Sciatic nerve (tissue), 2 donors: ENCODE measurements at places on chromosomes 2 and 18. TPM values are rescaled to one million over a fixed set of nuclear protein-coding genes. Genes with fewer than 3 reads are reported as not detected.

The GCKR gene
- total RNA-seq = 0.71 TPM

The FARSB gene
- 16.4 TPM for total RNA-seq

The IL1RL2 gene
- not detected for total RNA-seq

The PSMA8 gene
- not detected for total RNA-seq

The GREB1L gene
- total RNA-seq = 2.0 TPM

The PFN4 gene
- total RNA-seq = 1.5 TPM

The RAB17 gene
- 1.1 TPM for total RNA-seq

The PTCD3 gene
- 90.7 TPM for total RNA-seq

The CXCR1 gene
- total RNA-seq = 4.9 TPM

- no peak for DNase-seq
These were observed 14.8 kb upstream of the SLC66A3 start for GRCh38 chr2:11140492-11140891.

DNA sequence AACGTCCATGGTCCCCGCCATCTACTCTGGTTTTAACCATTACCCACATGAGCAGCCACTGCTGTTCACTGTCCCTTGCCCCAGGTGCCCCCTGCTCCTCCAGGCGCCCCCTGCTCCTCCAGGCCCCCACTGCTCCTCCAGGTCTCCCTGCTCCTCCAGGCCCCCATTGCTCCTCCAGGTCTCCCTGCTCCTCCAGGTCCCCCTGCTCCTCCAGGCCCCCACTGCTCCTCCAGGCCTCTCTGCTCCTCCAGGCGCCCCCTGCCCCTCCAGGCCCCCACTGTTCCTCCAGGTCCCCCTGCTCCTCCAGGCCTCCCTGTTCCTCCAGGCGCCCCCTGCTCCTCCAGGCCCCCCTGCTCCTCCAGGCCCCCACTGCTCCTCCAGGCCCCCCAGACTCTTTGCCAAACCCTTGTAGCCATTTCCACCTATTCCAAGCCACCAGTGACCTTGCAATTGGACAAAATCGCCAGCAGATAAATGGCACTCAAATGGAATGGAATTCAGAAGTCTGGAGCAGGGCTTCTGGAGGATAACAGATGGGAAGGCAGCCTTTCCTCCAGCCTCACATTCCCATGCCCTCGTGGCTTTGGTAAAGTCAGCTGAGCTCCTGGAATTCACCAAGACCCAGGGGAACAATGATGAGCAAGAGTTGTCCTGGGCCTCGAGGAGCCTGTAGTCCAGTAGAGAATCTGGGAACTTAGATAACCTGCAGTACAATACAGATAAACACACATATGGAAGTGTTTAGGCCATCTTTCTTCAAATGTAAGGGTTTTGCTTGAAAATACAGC lies 13.3 kb upstream of the RPL31 start:
- peak; percentile 21 for DNase-seq

DNA sequence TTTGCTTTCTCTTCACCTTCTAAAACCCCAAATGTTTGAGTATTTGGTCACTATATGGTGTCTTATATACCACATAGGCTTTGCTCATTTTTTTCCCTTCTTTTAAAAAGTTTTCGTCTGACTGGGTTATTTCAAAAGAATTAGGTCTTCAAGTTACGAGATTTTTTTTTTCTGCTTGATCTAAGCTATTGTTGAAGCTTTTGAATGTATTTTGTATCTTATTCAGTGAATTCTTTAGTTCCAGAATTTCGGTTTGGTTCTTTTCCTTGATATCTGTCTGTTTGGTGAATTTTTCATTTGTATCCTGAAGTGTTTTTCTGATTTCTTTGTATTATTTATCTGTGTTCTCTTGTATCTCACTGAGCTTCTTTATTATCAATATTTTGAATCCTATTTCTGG lies 93.5 kb downstream of the ARL6IP6 start:
- no peak for DNase-seq

DNA sequence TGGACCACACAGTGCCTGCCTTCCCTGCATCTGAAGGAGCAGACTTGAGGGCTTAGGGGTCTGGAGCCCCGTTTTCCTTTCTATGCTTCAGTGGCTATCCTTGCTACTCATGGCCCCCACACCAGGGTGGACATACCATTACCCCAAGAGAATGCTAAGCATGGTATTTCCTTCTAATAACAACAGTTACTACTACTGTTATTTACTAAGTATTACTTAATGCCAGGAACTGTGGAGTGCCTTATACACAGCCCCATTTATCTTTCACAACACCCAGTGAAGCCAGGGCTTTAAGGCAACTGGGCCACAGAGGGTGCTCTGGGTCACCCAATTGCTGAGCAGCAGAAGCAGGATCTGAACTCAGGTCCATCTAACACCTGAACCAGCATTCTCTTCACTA lies 5.8 kb upstream of the PAX8 start:
- no peak for DNase-seq

- DNase-seq = no peak
These were observed 150.2 kb upstream of the POU3F3 start for GRCh38 chr2:104703669-104704068.

GRCh38 chr2:181483211-181483610 lies 26.0 kb downstream of the ITGA4 start:
- DNase-seq = no peak

- no peak for DNase-seq
These were observed 127.3 kb upstream of the IL1R2 start for GRCh38 chr2:101864426-101864825.

GRCh38 chr18:35588995-35589394 lies 7.5 kb downstream of the GALNT1 start:
- no peak for DNase-seq

DNA sequence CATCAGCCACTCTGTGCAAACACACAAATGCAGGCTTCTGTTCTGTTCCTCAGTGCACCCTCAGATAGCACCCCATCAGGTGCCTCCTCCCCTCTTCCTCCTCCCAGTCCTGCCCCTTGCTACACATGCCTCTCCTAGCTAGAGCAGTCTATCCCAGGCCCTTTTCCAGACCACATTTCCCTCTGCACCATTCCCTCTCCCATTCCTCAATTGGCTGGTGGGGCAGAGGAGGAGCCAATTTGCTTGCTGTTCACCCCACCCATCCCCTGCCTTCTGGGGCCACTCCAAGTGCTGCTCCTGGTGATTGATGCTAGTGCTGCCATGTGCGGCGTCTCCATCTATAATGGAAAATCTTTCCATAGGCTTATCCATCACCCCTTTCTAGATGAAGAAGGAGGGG lies 5.4 kb downstream of the CFAP65 start:
- no peak for DNase-seq

- no peak for DNase-seq
These were observed 5.8 kb upstream of the CTDSP1 start for GRCh38 chr2:218393750-218394290.

GRCh38 chr2:127052057-127052770 lies 54.7 kb downstream of the BIN1 start:
- DNase-seq = peak; percentile 64

DNA sequence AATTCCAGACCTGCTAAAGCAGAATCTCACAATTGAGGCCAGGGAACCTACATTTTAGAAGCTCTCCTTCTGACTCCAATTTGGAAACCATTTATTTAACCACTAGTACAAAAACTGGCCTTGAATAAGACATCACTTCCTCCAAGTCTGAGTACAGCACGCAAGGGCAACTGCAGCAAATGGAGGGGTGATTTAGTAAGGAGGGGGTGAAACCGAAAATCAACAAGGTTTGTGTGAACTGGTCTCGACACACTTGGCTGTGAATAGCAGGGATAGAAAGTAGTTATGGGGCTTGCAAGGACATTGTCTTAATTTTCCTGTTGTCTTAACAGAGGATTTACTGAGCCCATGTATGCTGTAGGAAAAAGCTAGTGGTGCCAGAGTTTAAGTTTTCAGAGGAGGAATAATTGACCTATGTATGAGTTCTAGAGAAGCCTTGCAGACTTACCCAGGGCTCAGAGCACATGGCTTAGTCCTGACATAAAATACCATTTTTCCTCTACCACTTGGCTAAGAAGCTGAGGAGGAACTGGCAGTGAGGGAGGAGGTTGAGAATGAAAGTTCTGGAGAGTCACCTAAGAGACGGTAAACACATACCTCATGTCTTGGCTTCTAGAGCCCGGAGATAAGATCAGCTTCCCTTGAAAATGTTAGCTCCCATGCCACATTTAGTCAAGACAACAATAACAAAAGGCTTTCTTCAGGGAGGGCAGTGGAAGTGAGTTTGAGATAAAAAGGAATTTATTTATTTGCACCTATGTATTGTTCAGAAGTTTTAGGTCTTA lies 114.8 kb downstream of the SMAD2 start:
- no peak for DNase-seq

GRCh38 chr2:127185705-127186104 lies 34.4 kb downstream of the CYP27C1 start:
- no peak for DNase-seq

- DNase-seq = no peak
These were observed 370 bp downstream of the KLHL29 start for GRCh38 chr2:23385351-23385747.

DNA sequence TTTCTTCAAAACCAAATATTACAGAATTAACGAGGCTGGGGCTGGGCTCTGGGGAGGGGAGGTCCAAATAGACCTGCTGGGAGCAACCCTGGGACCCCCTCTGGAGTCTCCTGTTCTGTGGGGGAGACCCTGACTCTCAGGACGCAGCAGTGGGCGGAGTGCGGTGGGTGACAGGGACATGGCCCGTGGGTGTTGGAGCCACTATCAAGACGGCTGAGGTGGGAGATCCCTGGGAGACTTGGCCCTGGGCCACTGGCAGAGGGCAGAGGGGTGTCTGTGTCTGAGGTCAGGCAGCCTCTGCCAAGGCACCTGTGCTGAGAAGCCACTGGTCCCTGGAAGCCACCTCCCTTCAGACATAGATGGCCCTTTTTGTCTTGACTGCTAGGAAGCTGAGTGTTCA lies 79.5 kb upstream of the CTDP1 start:
- DNase-seq = peak; percentile 53

GRCh38 chr2:8608411-8608954 lies 73.4 kb upstream of the ID2 start:
- DNase-seq = no peak

GRCh38 chr2:72543497-72544216 lies 282.2 kb downstream of the EXOC6B start:
- no peak for DNase-seq

DNA sequence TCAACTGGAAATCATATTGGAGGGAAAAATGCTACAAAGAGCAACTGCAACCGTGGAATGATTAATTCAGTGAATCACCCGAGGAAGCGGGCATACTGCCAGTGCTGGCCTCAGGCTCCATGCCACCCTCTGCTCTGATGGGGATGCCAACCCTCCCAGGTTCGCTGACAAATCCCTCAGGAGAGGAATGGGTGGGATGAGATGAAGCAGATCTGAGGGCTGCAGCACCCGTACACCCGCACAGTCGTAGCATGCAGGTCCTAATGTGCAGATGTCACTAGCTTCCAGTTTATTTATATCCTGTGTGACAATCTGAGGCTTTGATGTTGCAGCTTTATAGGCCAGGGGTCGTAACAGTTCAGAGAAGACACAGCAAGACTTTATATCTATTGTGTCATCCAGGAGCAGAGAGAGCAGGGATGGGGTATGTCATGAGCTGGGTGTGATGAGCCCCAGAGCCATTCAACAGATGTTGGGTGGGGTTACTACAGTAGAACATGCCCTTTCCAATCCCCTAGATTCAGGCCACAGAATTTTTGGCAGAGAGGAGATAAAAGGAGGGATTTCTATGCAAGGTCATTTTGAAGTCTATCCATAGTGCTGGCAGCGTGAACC lies 44.6 kb downstream of the DPP4 start:
- no peak for DNase-seq
